ENCODE measurements at places on chromosomes 2 and 18.

GRCh38 chr2:109376796-109377495 lies 236.8 kb downstream of the SEPTIN10 start:
- H3K27ac ChIP-seq = no peak overlapping the region
- no peak overlapping the region for H3K4me3 ChIP-seq

- no peak for DNase-seq
- no peak overlapping the region for H3K4me3 ChIP-seq
- no peak overlapping the region for H3K27ac ChIP-seq
- H3K4me1 ChIP-seq = peaks cover 14% of the 10 kb centered on the region
- H3K27me3 ChIP-seq = peaks cover 19% of the 10 kb centered on the region
Measured at GRCh38 chr2:126778561-126779501, 119.9 kb upstream of the TEX51 start.

GRCh38 chr18:70127359-70127758 lies 78.1 kb downstream of the RTTN start:
- no peak for DNase-seq
- H3K4me3 ChIP-seq = no peak overlapping the region
- H3K36me3 ChIP-seq = peaks cover 24% of the 10 kb centered on the region

DNA sequence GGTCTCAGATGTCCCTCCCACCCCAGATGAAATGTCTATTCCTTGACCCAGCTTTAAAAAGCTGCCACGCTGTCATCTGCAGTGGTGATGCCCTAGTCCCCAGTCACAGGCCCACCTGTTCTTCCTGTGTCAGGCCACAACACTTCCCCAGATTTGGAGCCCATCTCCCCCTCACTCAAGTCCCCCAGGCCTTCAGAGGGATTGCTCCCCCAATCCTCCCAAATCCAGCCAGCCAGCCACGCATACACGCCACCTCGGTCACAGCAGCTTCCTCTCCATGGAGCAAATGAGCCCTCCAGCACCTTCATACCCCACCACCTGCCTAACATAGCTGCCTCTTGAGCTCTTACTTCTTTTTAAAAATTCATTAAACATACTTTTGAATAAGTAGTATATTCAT lies 7.8 kb downstream of the ASTL start:
- H3K4me1 ChIP-seq = peaks cover 6% of the 10 kb centered on the region
- no peaks in the 10 kb centered on the region for H3K36me3 ChIP-seq
- peak overlapping the region; percentile 54 for H3K27ac ChIP-seq
- H3K27me3 ChIP-seq = no peaks in the 10 kb centered on the region
- no peak overlapping the region for H3K4me3 ChIP-seq
- no peak for DNase-seq

DNA sequence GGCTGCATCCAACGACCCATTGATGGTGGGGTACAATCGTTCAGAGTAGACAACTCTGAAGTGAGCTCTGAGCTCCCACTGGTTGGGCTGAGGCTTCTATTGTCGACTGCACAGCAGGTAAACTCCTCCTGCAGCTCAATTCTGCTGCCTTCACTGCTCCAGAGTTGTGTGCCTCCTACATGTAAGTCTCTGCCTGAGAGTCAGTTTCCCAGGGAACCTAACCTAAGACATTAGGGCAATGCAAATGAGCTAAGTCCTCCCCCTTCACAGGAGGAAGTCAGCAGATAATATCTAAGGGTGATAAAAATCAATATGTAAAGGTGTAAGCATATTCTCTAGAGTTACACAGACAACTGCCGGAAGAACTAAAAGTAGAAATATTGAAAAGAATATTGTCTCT lies 22.5 kb upstream of the ACYP2 start:
- no peak for DNase-seq
- no peak overlapping the region for H3K4me3 ChIP-seq
- H3K4me1 ChIP-seq = peaks cover 6% of the 10 kb centered on the region
- no peak overlapping the region for H3K27ac ChIP-seq
- no peaks in the 10 kb centered on the region for H3K36me3 ChIP-seq

DNA sequence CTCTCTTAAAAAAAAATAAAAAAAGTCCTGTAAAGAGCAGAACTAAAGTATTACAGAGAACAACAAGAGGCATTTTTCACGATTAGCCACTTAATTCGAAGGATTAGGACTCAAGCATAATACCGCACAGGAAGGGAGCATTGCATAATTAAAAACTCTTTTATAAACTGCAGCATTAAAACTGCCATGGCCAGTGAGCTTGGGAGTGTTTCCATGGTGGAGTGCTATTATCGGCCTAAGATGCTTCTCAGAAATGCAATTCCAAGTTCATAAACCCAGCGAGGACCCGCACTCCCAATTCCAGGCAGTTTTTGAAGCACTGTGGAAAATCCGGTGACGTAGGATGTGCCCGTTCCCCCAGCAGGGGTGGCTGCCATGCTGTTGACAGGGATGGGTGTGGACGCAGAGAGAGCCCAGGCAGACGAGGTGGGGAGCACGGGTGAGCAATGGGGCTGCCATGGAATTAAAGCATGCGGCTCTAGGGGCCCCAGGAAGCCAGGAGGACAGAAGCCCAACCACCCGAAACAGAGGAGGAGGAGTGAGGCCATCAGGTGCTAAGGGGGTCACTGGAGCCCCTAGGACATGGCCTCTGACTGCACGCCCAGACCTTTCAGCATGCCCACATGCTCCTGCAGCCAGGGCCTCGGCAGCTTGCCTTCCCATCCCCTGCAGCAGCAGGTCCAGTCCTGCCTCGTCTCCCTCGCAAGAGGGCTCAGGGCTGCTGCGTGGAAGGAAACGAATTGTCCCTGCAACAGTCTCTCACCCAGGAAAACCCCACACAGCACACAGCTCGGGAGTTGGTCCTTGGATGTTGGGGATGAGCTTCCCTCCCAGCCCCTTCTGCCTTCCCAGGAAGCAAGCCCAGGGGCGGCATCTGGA lies 233.4 kb downstream of the NDUFA10 start:
- H3K36me3 ChIP-seq = no peaks in the 10 kb centered on the region
- no peak for DNase-seq
- no peaks in the 10 kb centered on the region for H3K4me1 ChIP-seq
- no peak overlapping the region for H3K4me3 ChIP-seq
- no peak overlapping the region for H3K27ac ChIP-seq
- H3K27me3 ChIP-seq = no peaks in the 10 kb centered on the region

- no peak overlapping the region for H3K27ac ChIP-seq
- peaks cover 13% of the 10 kb centered on the region for H3K4me1 ChIP-seq
- H3K36me3 ChIP-seq = no peaks in the 10 kb centered on the region
- peaks cover 28% of the 10 kb centered on the region for H3K27me3 ChIP-seq
- peak overlapping the region; percentile 87 for H3K4me3 ChIP-seq
Measured at GRCh38 chr18:79393635-79394533, 1.8 kb upstream of the NFATC1 start.

GRCh38 chr2:232300894-232301387 lies 77.6 kb upstream of the ALPP start:
- peaks cover 32% of the 10 kb centered on the region for H3K36me3 ChIP-seq
- H3K27me3 ChIP-seq = no peaks in the 10 kb centered on the region
- H3K27ac ChIP-seq = no peak overlapping the region
- H3K4me1 ChIP-seq = peaks cover 28% of the 10 kb centered on the region
- DNase-seq = no peak
- H3K4me3 ChIP-seq = no peak overlapping the region

DNA sequence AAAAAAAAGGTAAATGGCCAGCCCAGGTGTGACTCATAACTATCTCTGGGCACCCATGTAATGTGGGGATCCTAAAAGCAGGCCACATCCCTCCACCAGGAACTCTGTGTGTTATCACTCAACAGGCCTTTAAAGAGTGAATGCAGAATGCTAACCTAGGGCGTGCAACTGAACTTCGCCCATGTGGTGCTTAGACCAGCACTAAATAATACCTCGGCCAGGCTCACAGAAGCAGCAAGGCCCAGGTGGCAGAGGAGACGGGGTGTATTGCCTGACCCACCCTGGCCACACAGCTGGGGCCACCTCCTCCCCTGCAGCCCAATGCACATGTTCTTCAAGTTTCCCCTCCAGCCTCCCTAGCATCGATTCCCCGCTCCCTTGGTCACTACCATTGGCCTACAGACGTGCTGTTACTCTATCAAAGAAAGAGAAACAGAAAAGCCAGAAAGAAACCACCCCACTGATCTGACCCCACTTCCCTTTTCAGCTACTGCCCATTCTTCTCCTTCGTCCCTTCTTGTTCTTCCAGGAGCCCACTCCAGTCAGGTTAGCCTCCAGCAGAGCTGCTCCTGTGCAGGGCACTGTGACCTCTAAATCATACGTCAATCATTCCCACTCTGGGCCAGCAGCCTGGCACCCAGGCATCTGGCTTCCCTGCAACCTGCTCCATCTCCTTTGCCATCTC lies 22.0 kb downstream of the FAM178B start:
- no peak for DNase-seq
- H3K4me1 ChIP-seq = peaks cover 81% of the 10 kb centered on the region
- H3K4me3 ChIP-seq = peak overlapping the region; percentile 39
- peak overlapping the region; percentile 98 for H3K27ac ChIP-seq
- peaks cover 3% of the 10 kb centered on the region for H3K36me3 ChIP-seq
- H3K27me3 ChIP-seq = no peaks in the 10 kb centered on the region

DNA sequence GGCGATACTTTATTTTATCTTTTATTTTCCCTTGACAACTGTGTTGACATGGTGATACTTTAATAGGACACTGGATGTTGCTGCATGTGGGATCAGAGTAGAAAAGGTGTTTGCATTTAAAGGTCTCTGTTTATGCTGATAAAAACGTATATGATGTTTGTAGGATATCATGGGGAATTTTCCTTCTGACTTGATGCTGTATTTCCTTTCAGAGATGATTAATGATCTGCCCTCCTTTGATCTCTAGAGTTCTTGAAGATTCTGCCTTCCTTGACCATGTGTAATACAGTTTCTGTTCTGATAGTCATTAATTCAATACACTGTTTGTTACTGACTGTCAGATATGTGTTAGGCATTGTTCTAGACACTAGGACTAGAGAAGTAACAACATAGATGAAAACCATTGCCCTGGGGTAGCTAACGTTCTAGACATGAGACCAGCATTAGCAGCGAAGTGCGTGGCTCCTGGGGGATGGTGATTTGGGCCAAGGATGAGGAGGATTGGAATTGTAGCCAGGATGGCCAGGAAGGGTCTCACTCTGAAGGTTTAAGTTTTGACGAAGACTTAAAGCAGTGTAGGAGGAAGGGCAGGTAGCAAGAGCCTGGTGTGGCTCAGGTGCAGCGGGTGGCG lies 2.8 kb downstream of the ATG4B start:
- no peak overlapping the region for H3K4me3 ChIP-seq
- no peaks in the 10 kb centered on the region for H3K27me3 ChIP-seq
- H3K27ac ChIP-seq = no peak overlapping the region
- DNase-seq = no peak

- H3K27me3 ChIP-seq = no peaks in the 10 kb centered on the region
- no peak for DNase-seq
- H3K4me3 ChIP-seq = no peak overlapping the region
- no peaks in the 10 kb centered on the region for H3K4me1 ChIP-seq
- H3K27ac ChIP-seq = no peak overlapping the region
Measured at GRCh38 chr2:117067900-117068299, 746.6 kb upstream of the DDX18 start.

- H3K4me1 ChIP-seq = peaks cover 14% of the 10 kb centered on the region
- no peak for DNase-seq
- H3K27ac ChIP-seq = no peak overlapping the region
- peaks cover 81% of the 10 kb centered on the region for H3K27me3 ChIP-seq
- H3K36me3 ChIP-seq = no peaks in the 10 kb centered on the region
Measured at GRCh38 chr18:46759890-46760289, 3.0 kb upstream of the ST8SIA5 start.

- H3K4me3 ChIP-seq = no peak overlapping the region
- H3K4me1 ChIP-seq = no peaks in the 10 kb centered on the region
- peaks cover 2% of the 10 kb centered on the region for H3K27me3 ChIP-seq
- H3K27ac ChIP-seq = no peak overlapping the region
- no peak for DNase-seq
Measured at GRCh38 chr2:19850056-19851050, 51.4 kb downstream of the TTC32 start.

GRCh38 chr2:204177977-204178522 lies 241.5 kb downstream of the ICOS start:
- H3K36me3 ChIP-seq = no peaks in the 10 kb centered on the region
- DNase-seq = peak; percentile 68
- no peaks in the 10 kb centered on the region for H3K4me1 ChIP-seq
- no peak overlapping the region for H3K27ac ChIP-seq
- no peak overlapping the region for H3K4me3 ChIP-seq
- peaks cover 27% of the 10 kb centered on the region for H3K27me3 ChIP-seq

DNA sequence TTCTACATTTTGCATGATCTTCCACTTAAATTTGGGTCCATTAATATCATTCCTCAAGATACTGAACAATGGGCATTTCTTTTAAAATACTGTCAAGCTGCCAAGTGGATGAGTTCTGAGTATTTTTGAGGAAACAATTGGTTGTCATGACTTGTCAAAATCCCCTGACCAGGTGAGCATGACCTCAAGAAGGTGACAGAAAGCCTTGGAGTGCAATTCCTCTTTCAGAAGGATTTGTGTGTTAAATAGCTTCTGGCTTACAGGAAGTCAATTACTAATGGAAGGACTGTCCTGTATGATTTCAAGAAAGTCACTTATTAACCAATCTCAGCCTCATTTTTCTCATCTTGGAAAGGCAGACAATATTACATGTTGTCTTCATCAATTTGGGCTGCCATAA lies 460.6 kb downstream of the TSN start:
- H3K27me3 ChIP-seq = peaks cover under 1% of the 10 kb centered on the region
- no peak overlapping the region for H3K4me3 ChIP-seq
- no peak overlapping the region for H3K27ac ChIP-seq
- H3K4me1 ChIP-seq = no peaks in the 10 kb centered on the region
- no peak for DNase-seq

- H3K27ac ChIP-seq = no peak overlapping the region
- H3K4me1 ChIP-seq = no peaks in the 10 kb centered on the region
- peaks cover 30% of the 10 kb centered on the region for H3K27me3 ChIP-seq
- no peaks in the 10 kb centered on the region for H3K36me3 ChIP-seq
- no peak for DNase-seq
- H3K4me3 ChIP-seq = no peak overlapping the region
Measured at GRCh38 chr2:169446452-169446851, 32.8 kb upstream of the BBS5 start.

- no peak for DNase-seq
- peaks cover 30% of the 10 kb centered on the region for H3K36me3 ChIP-seq
- H3K4me3 ChIP-seq = peak overlapping the region; percentile 100
Measured at GRCh38 chr2:177211169-177211568, 1.4 kb upstream of the HNRNPA3 start.

GRCh38 chr2:175577368-175577970 lies 396.0 kb upstream of the ATP5MC3 start:
- H3K4me1 ChIP-seq = peaks cover 13% of the 10 kb centered on the region
- H3K36me3 ChIP-seq = no peaks in the 10 kb centered on the region
- DNase-seq = no peak
- no peak overlapping the region for H3K27ac ChIP-seq
- peaks cover 21% of the 10 kb centered on the region for H3K27me3 ChIP-seq

DNA sequence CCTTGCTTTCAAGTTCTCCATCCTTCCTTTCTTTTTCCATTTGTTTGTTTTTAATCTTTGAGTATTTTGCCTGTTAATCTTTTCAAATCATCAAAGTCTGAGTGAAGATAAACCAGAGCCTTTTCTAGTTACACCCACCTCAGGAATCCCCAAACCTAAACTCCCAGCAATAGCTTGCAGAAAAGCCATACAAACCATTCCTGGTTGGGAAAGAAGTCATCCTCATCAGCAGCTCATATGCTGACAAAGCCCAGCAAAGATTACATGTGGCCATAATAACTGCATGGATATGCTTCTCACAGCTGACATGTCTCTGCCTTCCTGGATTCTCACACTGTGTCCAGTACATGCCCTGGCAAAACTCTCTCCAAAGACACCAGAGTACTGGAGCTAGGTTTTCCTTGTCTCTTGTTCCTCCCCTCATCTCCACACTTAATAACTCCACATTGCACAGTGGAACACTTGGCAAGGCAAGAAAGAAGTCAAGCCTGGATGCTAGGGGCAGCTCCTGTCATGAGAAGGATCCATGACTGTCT lies 126.4 kb upstream of the TLK1 start:
- DNase-seq = no peak
- H3K4me3 ChIP-seq = no peak overlapping the region
- H3K36me3 ChIP-seq = peaks cover 2% of the 10 kb centered on the region
- H3K27me3 ChIP-seq = peaks cover 6% of the 10 kb centered on the region
- no peaks in the 10 kb centered on the region for H3K4me1 ChIP-seq
- no peak overlapping the region for H3K27ac ChIP-seq

Data from activated naive CD8-positive, alpha-beta T cell treated with anti-CD3 and anti-CD28 coated beads, Interleukin-2, amount 10 ng/mL, durations not matched to agents 7 days and 5 days (primary cell).